ENCODE measurements at places on chromosomes 4 and X.

DNA sequence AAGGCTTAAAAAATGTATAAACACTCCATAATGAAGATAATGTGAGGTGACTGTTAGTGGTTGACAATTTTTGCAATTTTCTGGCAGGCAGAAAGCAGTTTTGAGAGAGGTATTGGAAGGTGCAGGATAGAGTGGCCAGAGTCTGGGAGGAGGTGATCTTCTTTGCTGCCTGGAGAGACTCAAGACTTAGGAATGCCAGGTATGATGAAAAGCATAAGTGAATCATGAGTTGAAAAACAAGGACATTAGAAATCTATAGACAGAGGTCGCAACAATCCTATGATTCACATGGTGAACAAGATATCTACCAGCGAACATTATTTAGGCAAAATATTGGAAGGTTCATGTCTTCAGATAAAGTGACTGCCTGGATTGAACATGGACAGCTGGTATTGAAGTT, 118.5 kb downstream of the CFAP299 start:
- DNase-seq: no peak

DNA sequence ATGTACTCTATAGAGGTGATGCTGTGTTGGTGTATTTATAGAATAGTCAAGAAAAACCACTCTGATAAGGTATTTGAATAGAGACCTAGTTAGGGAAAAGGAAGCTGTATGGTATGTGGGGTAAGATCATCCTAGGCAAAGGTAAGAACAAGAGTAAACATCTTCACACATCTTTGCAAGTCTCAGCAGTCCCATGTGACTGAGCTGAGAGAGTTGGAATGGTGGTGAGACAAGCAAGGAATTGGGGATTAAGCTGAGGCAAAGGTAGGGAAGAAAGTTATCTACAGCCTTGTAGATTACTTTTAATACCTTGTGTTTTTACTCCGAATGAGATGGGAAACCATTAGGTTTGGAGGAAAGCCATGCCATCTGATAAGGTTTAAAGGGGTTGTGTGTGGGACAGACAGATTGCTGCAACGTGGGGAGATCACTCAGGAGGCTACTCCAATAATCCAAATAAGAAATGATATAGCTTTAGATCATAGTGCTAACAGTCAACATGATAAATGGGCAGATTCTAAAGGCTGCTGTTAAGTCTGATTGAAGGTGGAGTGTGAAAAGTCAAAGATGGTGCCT, 31.7 kb upstream of the MANBA start:
- DNase-seq: no peak

- no peak for DNase-seq
Measured at GRCh38 chr4:174135530-174135929, 147.9 kb downstream of the FBXO8 start.

- no peak for DNase-seq
Measured at GRCh38 chrX:45001048-45001447, 128.1 kb downstream of the KDM6A start.

DNA sequence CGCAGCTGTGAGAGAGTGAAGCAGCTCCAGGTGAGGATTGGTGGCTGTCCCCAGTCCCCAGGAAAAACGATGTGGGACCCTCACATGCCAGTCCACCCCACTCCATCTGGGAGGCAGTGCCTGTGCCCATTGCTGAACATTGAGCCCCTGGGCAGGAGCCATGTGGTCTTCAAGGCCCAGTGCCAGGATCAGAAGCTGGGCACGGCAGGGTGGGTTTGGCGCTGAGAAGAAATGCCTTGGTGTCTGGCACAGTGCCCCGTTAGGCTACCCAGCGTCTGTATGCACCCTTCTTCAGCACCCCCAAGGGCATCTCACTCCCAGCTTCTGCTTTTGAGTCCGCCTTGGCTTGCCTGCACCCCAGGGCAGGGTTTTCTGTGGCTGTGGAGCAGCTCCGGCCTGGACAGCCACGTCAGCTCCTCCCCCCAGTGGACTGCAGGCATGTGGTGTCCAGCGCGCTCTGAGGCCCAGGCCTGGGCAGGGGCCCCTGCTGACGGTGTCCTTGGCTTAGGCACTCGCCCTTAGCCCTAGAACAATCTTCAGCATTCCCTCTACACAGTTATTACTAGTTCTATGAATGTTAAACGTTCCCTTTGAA, 28.6 kb downstream of the RGS12 start:
- DNase-seq: no peak

DNA sequence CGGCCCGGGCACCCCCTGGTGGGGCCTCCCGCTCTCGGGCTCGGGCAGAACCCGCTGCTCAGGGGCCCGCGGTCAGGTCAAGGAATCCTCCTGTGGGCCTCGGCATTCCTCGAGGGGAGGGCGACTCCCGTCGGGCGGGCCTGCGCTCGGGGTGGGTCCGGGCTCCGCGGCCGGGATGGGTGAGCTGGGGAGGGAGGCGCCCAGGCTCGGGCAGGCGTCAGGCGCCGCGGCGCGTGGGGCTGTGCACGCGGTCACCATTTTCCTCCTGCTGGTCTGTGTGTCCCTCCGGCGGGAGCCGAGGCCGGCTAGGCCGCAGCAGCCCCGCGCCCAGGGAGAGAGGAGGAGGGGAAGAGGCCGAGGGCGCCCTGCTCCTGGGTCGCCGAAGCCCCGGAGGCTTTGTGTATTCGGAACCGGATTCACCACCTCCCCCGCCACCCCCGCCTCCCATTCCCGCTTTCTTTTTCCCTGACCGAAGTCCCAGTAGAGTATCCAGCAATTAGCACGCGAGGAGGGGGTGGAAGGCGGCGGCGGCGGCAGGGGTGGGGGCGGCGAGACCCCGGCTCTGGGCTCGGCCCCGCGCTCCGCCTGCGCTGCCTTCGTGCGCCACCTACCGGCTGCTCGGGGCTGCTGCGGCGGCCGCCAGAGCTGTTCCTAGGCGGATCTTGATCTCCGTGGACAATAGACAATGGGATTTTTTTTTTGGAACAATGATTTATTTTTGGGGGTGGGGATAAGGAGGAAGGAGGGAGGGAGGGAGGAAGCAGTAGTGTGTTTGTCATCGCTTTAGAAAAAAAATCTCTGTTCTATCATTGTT, 99.0 kb upstream of the MAML3 start:
- DNase-seq: peak; percentile 44

DNA sequence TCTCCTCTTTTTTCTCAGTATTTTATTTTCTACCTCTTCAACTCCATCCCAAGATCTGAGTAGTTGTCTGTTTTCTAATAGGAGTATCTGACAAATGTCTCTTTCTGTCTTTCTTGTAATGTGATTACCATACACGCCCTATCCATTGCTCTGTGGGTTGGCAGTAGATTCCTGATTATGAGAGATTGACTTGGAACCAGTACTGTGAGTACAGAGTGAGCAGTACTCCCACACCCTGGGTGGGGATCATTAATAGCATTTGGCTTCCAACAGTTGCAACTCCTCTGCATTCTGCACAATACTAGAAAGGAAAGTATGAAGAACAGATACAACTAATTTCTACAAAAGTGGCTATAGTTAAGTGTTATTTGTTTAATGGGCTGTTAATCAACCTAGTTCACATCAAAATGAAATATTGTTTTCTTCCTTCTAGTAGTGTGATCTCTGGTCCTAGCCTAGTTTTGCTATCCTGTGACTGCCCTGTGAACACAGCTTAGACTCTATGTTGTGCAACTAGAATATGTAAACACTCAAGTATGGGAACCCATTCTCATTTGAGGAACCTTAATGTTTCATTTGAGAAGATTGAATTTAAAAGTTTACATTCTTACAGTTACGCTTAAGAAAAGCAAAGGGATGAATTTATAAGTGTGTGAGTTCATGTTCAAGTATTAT, 112.9 kb downstream of the PTPN13 start:
- no peak for DNase-seq
